Stimulated activated CD4-positive, alpha-beta T cell treated with anti-CD3 and anti-CD28 coated beads, TNF-alpha, amount 100 ng/mL, for 24 hours (primary cell): ENCODE measurements at places on chromosomes 2 and 18.

DNA sequence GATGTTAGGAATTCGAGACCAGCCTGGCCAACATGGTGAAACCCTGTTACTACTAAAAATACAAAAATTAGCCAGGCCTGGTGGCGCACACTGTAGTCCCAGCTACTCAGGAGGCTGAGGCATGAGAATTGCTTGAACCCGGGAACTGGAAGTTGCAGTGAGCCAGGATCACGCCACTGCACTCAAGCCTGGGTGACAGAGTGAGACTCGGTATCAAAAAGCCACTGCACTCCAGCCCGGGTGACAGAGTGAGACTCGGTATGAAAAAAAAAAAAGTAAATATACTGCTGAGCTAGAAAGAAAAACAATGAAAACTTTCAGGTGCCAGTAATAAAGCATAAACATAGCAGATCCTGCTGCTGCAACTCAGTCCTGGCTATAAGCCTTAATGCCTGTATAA lies 73.5 kb downstream of the STRN start:
- DNase-seq: no peak

DNA sequence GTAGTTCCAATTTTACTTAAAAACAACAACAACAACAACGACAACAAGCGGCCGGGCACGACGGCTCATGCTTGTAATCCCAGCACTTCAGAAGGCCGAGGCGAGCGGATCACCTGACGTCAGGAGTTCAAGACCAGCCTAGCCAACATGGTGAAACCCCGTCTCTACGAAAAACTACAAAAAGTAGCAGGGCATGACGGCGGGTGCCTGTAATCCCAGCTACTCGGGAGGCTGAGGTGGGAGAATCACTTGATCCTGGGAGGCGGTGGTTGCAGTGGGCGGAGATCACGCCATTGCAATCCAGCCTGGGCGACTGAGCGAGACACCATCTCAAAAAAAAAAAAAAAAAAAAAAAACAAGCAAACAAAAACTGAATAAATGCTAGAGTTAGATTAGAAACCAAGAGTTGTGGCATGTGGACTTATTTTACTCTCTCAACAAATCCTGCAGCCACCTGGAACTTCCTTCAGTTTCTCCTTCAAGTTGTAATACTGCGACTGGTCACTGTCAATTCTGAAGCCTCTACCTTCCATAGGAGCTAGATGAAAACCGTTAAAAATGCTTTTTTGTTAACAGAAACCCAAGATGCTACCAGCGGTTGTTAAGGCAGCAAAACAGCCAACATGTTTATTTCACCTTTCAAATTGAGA lies 1.3 kb downstream of the ATP5F1A start:
- DNase-seq: no peak

- DNase-seq: no peak
These were observed 23.6 kb downstream of the UGP2 start for GRCh38 chr2:63865159-63865799.

GRCh38 chr2:5695654-5696403 lies 3.6 kb downstream of the SOX11 start:
- no peak for DNase-seq

DNA sequence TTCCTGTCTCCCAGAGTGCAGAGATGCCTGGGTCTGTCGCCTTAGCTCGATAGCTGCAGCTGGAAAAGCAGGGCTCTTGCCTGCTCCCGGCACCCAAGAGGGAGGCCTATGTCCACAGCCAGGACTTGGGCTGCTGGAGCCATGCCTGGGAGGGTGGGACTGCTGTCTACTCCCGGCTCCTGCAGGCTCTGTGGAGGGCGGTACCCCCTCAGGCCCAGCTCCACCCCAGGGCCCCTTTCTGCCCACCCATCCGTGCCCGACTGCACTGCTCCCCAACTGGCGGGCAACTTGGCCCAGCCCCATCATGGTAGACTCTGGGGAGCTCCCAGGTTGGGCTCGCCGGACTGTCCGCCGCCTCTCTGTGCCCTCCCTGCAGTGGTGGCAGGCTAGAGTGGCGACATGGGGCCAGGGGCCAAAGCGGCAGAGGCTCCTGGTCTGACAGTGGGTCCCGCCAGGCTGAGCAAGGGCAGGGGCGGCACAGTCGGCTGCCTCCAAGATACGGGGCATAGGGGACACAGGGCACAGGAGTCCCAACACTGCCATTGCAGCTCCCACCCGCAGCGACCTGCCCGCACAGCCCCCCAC lies 901.0 kb downstream of the CCDC85A start:
- no peak for DNase-seq

DNA sequence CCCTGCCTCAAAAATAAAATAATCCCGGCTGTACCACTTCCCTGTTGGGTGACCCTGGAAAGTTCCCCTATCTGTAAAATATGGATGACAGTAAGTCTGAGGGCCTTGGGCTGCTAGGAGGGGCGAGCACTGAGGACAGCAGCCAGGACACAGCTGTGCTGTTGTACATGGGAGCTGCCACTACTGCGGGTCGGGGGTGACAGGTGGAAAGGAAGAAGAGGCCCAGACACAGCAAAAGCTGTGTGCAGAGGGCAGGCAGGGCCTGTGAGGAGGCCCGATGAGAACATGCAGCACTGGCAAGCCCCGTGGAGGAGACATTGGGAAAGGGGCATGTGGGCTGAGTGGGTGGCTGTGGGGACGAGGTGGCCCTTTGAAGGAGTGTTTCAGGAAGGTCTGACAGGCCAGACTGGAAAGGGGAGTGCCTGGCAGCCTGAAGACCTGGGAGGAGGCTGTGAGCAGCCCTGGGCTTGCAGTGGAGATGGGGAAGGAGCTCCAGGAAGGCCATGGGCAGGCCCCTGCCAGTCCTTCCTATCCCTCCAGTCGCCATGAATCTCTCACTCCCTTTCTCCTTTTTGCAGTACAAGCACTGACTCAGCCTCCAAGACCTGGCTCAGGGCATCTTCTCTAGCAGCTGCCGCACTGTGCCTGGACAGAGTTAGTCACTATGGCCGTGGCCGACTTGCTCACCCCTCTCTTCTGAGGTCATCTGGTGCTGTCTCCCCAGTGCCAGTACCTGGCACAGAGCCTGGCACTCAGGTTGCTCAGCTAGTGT lies 28.9 kb upstream of the SEMA4C start:
- no peak for DNase-seq

GRCh38 chr18:44051026-44051425 lies 629.7 kb upstream of the SETBP1 start:
- DNase-seq: no peak

- no peak for DNase-seq
These were observed 68.4 kb upstream of the RTN4 start for GRCh38 chr2:55118643-55119083.

DNA sequence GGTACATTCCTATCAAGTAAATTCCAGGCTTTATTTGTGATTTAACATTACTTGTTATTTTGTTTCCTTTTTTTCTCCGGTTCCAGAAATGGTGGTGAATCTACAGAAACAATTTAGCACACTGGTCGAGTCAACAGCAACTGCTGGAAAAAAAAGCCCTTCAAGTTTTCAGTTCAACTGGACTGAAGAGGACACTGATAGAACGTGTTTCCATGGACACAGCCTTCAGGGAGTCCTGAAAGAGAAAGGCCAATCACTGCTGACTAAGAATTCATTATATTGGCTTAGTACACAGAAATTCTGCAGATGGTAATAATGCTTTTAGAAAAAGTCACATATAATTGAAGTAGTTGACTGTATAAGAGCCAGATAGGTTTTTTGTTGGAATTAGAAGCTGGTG lies 32.0 kb upstream of the GRHL1 start:
- no peak for DNase-seq

DNA sequence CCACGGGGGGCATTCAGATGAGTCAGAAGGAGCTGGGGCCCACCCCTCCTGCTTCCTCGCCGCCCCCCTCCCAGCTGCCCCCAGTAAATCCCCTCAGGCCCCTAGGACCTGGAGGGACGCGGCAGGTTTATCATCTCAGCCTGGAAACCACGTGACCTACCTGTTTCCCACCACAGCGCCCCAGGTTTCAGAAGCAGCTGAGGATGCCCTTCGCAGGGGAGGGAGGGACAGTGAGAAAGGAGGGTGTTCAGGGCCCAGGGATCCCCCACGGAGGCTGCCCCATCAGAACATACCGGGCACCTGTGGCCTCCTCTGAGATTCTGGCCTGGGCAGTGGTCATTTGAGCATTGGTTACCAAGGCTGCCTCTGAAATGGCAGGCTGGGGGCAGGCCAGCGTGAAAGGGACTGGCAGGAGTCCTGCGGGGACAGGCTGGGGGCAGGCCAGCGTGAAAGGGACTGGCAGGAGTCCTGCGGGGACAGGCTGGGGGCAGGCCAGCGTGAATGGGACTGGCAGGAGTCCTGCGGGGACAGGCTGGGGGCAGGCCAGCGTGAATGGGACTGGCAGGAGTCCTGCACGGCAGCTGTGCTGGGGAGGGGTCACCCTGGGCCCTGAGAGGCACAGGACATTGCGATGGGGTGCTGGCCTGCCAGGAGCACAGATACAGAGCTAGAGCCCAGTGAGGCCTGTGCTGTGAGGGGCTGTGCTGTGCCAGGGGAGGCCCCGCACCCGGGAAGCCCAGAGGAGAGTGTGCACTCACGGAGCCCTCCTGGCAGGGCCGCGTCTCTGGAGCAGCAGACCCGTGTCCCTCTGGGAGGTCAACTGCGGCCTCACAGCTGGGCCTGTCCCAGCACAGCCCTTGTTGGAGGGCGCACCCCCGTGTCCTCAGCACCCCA lies 1.6 kb downstream of the NEU4 start:
- DNase-seq: no peak

DNA sequence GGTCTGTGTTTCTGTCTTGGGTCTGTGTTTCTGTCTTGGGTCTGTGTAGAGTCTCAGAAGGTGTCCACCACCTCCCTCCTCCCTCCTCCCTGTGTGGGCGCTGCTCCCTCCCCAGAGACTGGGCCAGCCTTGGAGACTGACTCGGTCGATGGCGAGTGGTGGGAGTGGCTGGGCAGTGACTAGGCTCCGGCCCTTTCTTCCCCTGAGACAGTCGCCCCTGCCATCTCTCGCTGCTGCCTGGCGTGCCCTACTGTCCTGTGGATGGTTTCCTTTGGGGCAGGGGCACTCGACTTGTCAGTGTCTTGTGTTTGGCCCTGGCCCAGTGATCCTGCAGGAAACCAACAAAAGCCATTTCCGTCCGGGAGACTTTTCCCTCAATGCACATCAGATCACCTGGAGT lies 215.8 kb downstream of the NDUFA10 start:
- DNase-seq: no peak

DNA sequence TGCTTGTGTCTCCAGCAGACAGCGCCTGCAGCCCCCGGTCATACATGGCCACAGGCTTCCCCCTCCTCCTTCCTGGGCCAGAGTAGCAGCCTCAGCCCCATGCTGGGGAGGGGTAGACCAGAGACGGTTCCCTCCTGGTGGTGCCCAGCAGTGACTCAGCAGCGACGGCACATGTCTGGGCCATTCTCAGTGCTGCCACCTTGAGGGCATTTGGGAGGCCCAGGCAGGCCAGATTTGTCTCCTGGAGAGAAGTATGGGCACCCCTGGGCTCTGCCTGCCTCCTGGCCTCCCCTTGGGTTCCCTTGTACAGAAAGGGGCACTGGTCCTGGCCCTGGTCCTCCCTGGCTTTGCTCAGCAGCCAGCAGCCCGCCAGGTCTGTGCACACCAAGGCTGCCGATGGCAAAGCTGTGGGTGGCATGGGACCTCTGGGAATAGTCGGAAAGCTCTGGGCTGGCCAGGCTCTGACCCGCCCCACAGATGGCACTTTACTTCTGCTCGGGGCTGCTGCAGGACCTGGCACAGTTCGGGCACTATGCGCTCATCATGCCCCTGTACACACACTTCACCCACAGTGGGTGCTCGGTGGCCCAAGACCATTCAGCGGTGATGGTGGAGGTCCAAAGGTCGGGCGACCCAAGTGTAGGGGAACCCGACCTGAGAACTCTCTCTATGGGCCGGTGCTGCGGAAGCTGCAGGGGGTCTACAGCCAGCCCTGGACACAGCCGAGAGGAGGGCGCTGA lies 11.4 kb upstream of the ALPI start:
- peak; percentile 59 for DNase-seq

DNA sequence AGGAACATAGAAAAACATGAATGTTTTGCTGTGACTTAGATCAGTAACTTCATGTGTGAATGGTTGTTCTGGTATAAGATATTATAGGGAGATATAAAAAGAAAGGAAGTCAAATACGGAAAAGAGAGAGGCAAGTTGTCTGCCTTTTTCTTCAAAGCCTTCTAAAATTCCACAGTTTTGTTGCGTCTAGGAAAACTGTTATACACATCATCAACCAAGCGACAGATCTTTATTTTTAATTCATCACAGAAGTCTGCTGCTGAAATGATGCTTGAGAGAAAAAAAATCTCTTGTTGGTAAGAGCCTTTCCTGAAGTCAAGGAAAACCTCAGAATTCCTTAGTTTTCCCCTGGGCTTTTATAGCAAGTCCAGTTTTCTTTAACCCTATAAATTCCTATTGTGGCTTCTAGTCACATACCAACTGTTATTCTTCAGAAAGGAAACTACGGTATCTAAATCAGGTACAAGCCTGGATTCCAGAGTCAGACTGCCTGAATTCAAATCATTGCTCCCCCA lies 36.3 kb upstream of the TANC1 start:
- DNase-seq: no peak

DNA sequence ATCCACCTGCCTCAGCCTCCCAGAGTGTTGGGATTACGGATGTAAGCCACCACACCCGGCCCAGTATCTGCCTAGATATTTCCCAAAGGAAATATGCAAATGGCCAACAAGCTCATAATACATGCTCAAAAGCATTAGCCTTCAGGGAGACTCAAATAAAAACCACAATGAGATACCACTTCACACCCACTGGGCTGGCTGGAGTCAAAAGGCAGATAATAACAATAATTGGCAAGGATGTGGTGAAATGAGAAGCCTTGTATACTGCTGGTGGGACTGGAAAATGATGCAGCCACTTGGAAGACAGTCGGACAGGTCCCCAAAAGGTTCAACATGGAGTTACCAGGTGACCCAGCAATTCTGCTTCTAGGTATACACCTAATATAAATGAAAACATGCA lies 20.5 kb upstream of the ZNF516 start:
- no peak for DNase-seq

DNA sequence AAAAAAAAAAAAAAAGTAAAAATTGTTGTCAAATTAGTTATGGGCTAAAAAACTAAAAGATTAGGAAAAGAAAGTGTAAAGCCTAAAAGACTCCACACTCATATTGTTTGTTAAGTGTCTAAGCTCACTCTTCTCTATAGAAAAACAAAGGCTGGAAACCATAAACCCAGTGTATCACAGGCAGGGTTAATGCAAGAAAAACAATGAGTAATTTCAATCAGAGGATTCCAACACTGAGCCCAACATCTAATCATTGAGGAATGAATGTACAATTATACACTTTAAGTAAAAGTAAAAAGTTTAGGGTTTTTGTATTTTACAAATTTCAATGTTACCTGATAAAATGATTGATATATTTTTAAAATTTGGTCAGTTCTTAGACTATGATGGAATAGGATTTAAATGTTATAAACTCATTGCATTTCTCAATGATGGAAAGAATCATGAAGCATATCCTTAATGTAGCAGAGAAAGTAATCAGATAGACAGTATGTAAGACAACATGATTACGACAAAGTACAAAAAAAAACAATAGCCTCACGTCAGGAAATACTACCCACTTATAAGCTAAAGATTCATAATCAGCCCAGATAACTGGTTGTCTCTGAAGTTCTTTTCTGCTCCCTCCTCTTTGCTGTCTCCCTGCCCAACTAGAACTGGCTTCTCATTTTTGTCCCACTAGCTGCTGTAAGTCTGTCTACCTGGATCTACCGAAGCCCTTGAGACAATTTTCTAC lies 44.5 kb upstream of the SP3 start:
- DNase-seq: no peak

- no peak for DNase-seq
These were observed 187.8 kb upstream of the HNRNPA3 start for GRCh38 chr2:177024765-177025164.
